NCI-H510A (cell line): ENCODE measurements at places on chromosomes 4 and X.

- DNase-seq: no peak
Measured at GRCh38 chrX:125826774-125827451, 339.2 kb downstream of the DCAF12L2 start.

GRCh38 chr4:140743194-140743931, 12.8 kb downstream of the TBC1D9 start:
- no peak for DNase-seq

GRCh38 chr4:168732714-168733113, 235.9 kb downstream of the PALLD start:
- no peak for DNase-seq

DNA sequence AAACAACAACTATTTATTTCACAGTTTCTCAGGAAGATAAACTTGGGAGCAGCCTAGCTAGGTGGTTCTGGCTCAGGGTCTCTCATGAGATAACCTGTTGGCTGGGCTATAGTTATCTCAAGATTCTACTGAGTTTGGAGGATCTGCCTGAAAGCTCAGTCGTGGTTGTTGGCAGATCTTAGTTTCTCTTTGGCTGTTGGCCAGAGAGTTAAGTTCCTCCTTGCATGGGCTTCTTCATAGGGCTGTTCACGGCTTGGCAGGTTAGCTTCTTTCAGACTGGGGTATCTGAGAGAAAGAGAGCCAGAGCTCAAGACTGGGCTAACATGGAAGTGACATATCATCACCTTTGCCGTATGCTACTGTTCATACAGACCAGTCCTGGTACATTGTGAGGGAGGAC, 28.7 kb downstream of the SEC24B start:
- DNase-seq: no peak

DNA sequence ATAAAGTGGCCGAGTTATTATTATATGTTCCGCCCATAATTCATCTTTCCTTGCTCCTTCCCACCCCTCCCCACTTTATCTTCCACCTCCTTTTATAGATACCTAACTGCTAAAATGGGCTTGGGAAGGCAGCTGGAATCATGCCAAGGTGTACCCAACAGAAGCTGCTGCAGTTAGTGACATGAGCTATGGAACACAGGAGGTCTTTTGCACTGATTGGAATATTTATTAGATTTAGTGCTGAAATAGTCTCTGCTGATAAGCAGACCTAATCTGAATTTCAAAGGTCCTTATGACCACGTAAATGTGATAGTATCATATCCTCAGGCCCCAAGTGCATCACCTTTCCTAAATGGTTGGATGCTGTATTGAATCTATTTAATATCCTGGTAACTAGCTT, 64.9 kb downstream of the HMGB2 start:
- DNase-seq: no peak

DNA sequence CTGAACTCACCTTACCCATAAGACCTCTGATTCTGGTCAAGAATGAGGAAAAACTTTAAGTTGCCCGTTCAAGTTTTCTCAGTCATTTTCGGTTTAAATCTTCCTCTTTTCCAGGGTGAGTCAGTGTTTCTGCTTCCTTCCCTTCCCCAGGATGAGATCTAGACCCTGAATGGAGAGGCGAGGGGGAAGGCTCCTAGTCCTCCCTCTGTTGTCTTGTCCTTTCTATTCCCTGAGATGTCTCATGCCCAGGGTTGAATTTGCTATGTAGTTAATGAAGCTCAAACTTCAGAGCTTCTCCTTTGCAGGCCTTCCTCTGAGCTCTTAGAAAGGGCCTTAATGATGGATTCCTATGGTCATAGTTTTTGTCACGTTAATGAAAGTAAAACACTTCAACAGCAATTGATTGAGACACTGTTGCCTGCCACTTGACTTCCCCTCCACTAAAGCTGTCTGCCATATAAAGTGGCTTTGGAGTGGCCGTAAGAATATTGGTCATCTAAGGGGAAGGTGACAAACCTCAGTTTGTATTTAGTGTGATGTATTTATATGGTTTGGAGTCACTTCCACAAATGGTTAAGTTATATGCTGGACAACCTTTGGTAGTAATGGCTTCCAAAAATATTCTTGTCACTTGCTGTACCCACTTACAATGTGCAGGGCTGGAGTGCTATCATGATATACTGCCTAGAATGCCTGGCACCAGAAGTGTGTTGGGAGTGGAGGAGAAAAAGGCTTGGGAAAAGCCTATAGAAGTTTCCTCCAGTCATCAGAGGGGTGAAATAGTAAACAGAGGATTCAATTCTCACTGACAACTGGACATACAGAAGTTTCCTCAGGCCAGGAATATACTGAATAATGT, 24.3 kb upstream of the GPRIN3 start:
- DNase-seq: no peak

- DNase-seq: no peak
Measured at GRCh38 chr4:100290585-100290984, 100.3 kb upstream of the DDIT4L start.

- no peak for DNase-seq
Measured at GRCh38 chr4:145295547-145295946, 115.2 kb upstream of the OTUD4 start.

DNA sequence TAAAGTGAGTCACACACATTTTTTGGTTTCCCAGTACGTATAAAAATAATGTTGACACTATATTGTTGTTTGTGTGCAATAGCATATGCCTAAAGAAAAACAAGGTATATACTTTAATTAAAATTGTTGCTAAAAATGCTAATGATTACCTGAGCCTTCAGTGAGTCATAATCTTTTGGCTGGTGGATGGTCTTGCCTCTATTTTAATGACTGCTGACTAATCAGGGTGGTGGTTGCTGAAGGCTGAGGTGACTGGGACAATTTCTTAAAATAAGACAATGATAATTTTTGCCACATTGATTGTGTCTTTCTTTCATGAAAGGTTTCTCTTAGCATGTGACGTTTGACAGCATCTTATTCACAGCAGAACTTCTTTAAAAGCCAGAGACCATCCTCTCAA, 21.0 kb upstream of the ANXA10 start:
- no peak for DNase-seq
